BJ (cell line): ENCODE measurements at places on chromosomes 3 and 15. TPM values are rescaled to one million over a fixed set of nuclear protein-coding genes. Genes with fewer than 3 reads are reported as not detected.

- no peak for DNase-seq
These were observed 34.7 kb downstream of the IGF2BP2 start for GRCh38 chr3:185789891-185790830.

DNA sequence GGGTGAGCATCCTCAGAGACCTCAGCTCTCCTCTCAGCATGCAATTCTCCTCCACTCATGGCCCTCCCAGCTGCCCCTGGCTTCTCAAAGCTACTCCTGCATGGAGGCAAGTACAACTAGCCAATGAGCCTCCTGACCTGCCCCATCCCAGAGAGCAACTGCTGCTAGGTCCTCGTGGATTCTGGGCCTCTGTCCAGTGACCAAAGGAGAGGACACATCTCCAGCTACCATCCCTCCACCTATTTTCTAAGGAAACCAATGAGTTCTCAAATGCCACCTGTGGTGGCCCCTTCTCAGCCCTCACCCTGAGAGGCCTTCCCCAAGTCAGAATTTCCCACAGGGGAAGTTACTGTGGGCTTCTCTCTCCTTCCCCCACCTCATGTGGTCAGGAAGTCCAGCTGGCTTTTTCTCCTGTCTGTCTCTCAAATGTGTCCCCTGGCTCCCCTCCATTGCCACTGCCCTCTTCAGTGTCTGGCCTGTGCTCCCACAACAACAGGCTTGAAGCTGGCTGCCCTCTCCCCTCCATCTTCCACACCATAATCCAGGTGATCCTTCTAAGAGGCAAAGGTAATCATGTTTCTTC lies 43.0 kb downstream of the LIPC start:
- no peak for DNase-seq

Gene SOX14
- not detected in 2 replicates for polyA plus RNA-seq

Gene FSIP1
- 0.22 and 0.65 TPM in 2 replicates for polyA plus RNA-seq

Gene TNK2
- polyA plus RNA-seq, result 4.5 and 6.3 TPM in 2 replicates

GRCh38 chr3:129139911-129140310 lies 18.3 kb upstream of the RAB43 start:
- no peak for DNase-seq

DNA sequence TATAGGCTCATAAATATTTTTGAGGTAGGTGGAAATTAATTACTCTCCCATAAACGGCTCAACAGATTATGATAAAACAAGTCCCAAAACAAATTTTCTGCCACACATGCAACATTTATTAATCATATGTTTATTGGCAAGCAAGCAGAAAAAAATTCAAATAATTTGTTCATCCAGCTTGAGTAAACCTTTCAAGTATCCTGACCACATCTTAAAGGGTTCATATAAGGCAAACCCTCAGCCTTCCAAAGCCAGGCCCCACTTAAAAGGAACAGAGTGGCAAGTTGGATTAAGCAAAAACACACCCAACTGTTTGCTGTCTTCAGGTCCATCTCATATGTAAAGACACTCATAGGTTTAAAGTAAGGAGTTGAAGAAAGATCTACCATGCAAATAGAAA lies 1042.3 kb downstream of the DIPK2A start:
- no peak for DNase-seq

- DNase-seq, result no peak
These were observed 12.1 kb upstream of the RAD18 start for GRCh38 chr3:8975081-8976020.

GRCh38 chr3:196947136-196947859 lies 5.0 kb upstream of the NCBP2 start:
- DNase-seq, result no peak

DNA sequence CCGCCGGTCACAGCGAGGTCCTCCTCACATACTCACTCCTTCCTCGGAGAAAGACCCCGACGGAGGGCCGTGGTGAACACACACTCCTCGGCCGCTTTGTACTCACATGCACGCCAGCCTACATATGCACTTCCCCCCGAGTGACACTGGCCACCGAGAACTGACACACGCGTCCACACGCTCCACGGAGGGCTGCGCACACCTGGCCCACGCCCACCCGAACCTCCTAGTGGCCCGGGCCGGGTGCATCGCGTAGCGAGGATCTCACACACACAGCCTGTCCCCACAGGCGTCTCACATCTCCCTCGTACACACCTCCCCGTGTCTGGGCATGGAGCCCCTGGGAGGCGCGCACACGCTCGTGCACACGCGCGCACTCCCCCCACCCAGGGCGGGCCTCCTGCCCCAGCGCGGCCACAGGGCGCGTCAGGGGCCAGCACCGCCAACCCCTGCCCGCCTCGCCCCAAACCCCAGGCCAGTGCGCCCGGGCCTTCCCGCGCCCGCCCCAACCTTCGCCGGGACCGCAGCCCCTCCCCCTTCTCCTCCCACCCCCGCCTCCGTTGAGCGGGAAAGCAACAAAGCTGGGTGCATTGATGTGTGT lies 411 bp upstream of the C3orf70 start:
- DNase-seq, result no peak

DNA sequence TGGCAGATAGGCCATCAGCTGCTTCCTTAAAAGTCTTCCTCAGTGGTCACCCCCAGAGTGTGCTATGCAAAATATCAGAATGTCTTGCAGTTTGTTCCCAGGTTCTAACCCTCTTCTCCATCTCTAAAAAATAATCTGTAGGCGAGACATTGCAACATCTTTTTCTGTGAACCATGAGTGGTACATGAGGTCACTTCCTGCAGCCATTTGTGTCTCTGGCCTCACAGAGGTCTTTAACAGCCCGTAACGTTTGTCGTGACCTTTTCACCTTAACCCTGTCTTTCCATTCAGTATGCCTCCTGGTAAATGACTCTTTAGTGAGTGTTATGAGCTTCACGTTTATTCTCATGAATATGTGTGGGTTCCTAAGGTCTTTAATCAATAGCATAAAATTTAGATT lies 145.4 kb downstream of the KLHL25 start:
- peak; percentile 45 for DNase-seq

Gene CELF6
- 0.12 and 0.16 TPM in 2 replicates for polyA plus RNA-seq

DNA sequence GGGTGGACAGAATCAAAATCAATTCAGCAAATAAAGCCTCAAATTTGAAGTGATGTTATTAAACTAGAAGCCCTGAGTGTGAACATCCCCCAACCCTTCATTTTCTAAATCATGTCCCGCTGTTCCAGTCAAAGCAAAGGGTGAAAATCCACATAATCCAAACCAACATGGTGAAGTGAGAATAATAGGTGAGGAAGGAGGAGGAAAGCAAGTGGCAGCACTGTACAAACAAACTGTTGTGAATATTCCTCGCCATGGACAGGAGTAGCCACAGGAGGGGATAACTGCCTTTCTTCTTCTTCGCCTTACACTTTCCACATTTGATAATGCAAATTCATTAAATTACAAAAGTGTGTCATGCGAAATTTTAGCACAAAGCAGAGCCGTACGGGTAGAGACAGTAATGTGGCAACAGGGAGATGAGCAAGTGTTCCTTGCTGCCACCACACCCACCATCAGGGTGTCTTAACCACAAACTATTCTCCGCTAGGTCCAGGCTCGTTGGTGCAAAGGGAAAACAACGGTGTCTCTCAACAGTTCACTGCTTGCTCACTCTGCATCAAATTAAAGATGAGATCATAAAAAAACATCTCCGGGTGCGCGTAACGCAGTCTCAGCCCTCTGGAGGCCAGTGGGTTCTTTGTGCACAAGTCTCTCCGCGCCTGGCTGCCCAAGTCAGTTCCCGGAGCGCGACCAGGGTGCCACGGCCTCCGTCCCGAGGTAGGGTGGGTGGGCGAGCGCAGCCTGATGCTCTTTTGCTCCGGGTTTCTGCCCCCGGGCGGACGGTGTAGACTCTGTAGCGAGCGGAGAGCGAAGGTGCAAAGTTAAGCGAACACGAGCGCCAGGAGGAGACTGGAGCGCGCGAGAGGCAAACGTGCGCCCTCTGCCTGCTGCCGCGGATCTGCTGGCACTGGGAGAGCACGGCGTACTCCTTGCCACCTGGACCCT lies 6.7 kb downstream of the EPHA3 start:
- DNase-seq, result no peak

- DNase-seq, result no peak
These were observed 60.7 kb downstream of the ST3GAL6 start for GRCh38 chr3:98823791-98824190.

DNA sequence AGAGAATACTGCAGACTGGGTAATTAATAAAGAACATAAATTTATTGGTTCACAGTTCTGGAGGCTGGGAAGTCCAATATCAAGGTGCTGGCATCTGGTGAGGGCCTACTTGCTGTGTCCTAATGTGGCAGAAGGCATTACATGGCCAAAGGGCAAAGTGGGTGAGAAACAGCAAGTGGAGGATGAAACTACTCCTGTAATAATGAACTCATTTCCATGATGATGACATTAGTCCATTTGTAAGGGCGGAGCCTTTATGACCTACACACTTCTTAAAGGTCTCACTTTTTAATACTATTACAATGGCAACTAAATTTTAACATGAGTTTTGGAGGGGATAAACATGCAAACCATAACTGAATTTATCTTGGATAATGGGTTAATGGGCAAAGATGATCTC lies 139.6 kb upstream of the SGO1 start:
- DNase-seq, result no peak

Gene MORC1
- not detected in 2 replicates for polyA plus RNA-seq

DNA sequence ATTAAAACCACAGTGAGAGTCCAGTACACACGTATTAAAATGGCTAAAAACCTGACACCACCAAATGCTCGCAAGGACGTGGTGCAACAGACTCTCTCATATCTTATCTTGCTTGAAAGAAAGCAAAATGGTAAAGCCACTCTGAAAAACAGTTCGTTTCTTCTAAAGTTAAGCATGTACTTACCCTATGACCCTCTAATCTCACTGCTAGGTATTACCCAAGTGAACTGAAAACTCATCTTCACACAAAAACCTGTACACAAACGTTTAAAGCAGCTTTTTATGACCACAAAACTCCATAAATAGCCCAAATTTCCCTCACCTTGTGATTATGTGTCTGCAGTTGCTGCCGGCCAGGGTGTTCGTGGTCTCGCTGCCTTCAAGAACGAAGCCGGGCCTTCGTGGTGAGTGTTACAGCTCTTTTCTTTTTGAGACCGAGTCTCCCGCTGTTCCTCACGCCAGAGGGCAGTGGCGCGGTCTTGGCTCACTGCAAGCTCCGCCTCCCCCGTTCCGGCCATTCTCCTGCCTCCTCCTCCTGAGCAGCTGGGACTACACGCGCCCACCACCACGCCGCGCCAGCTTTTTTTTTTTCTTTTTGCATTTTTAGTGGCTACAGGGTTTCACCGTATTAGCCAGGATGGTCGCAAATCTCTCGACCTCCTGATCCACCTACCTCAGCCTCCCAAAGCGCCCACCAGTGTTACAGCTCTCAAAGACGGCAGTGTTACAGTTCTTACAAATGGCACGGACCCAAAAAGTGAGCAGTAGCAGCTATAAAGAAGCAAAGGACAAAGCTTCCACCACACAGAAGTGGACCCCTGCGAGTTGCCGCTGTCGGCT lies 165.4 kb downstream of the TJP1 start:
- DNase-seq, result no peak
